ENCODE measurements at places on chromosomes 16 and 17.

DNA sequence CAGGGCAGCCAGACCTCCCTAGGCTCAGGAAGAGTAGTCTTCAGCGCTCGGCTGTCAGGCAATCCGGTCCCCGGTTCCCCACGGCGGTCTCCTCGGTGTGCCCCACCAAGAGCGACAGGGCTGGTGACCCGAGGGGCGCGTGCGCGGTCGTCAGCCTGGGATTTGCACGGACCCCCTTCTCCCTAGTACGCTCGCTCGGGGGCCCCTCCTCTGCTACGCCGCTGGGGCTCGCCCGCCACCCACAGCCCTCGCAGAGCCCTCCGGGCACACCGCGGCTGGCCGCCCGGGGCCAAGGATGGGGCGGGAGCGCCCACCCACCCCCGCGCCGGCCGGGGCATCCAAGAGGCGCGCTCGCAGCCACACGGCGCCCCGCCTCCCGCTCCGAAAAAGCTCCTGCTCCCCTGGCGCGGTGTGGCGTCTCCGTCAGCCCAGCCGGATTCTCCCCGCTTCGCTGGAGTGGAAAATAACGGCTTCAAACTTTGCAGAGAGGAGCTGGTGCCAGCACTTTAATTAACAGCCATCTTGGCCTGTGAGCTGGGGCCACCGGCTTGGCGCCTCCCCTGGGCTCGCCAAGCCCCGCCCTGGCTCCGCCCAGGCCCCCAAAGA, 2.1 kb upstream of the C1QL1 start:
- no peak for DNase-seq

DNA sequence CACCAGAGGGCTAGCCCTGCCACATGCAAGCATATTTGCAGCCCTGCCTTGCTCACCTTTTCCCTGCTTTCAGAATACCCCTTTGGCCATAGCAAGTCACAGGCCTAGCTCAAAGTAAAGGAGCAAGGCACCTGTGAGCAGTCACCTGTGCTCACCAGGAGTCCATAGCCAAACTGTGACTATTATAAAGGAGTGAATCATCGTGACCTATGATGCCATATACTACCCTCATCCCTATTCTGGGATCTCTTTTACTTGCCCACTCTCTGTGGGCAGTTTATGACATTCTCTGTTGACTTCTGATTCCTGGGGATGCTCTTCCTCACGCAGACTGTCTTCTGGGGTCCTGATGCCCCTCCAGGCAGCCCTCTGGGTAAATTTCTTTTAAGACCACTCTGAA, 200.5 kb upstream of the NLRP1 start:
- no peak for DNase-seq

- no peak for DNase-seq
These were observed 192.7 kb upstream of the KCNJ16 start for GRCh38 chr17:69882281-69882680.

DNA sequence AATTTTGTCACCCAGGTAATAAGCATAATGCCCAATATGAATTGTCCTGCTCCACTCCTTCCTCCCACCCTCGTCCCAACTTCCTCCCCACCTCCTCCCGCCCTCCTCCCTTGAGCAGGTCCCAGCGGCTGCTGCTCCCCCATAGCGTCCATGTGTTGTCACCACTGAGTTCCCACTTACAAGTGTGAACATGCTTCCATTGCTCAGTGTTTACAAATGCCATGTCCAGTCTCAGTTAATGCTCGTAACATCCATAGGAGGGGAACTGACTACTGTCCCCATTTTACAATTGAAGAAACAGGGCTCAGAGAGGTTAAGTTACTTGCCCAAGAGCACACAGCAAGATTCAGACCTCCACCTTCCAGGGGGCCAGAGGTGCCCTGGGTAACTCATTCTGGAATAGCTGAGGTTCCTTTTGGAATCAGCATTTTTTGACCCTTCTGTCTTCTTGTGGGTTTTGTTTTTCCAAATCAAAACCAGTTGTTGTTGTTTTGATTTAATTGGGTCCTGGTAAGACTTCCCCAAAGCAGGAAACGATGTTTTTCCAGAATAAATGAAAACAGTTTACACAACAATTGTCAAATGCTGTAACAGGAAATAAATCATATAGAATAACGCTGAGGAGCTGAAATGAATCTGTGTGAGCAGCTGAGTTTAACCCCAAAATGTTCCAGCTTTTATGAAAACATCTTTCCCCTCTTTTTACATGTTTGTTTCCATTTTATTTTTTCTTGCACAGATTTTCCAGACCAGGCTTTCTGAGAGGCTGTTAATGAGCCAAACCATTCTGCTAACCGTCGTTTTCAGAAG, 73.9 kb downstream of the ZDHHC7 start:
- DNase-seq, result no peak

DNA sequence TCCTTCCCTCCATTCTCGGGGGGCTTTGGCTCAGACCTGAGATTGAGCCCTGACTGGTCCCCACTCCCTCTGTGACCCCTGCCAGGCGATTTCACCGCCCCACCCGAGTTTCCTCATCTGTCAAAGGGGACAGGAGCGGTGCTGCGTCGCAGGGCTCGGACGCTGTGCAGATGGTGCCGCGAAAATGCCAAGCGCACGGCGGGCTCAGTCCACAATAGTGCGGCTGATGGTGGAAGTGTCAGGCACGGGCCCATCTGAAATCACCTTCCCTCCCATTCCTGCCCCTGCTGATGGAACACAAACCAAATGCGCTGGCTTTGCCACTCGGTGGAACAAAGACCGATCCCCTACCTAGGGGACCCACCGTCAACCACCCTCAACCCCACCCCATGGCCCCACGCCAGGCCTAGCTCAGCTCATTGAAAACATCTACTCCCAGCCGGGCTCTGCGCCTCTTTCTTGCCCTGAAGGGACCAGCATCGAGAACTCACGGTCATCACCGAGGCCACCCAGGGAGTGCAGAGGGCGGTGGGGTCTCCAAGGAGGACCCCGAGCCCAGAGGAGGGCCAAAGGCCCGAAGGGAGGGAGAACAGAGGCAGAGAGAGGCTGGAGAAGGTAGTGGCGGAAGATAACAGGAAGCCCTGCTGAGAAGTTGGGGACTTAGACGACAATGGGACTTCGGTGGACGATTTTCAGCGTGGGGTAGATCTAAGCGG, 1.4 kb downstream of the CARHSP1 start:
- DNase-seq, result no peak

GRCh38 chr17:28249706-28250105, 69.3 kb upstream of the TMEM97 start:
- no peak for DNase-seq

DNA sequence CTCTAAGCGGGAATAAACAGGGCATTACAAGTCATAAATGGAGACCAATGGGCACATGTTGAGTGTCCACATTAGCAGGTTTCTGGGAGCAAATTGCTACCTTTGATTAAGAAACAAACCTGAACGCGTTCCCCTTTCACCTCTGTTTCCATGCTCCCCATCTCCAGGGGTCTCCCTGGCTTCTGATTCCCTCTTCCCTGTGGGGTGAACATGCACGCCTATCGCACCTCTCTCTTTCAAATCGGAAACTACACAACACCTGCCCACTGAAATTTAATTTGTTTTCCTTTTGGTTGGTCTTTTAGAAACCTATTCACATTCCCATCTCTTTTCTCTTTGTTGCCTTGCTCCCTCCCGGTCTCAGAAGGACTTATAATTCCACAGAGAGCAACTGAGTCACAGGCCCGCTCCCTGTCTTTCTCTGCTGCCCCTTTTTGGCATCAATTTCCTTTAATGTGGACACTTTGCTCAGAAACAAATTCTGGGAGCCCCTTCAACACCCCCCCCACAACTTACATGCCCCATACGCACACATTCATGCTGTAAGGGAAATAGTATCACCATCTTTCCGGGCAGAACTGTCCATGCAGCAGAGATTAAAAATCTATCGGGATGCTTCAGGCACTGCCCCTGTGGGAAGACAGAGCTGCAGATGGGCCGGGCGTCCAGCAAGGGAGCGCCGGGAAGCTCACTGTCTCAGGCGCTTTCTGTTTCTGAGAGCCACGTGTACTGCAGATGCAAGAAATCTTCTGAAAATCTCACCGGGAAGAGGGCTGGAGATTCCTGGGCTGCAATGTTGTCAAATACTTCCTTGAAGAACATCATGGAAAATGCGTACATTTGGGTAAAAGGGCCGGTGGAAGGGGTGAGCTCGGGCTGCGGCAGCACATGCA, 7.2 kb upstream of the FOXF1 start:
- no peak for DNase-seq

- DNase-seq, result no peak
These were observed 69.4 kb upstream of the GCSH start for GRCh38 chr16:81165411-81166097.

DNA sequence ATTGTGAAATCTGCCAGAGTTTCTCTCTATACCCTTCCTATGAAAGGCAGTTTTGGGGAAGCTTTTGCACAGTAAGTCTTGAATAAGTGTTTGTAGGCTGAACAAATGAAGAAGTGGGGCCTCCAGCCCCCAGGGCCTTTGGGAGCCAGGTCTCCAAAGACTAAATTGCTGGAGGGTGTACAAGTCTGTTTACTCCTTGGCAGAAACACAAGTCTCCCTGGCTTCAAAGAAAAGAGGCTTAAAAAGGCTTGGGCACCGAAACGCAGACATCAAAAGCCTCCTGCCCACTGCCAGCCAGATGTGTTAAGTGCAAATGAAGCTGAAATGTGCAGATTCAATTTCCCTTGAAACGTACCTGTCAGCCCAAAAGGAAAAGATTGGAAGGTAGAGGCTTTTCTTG, 146.3 kb downstream of the TMEM132E start:
- DNase-seq, result no peak

DNA sequence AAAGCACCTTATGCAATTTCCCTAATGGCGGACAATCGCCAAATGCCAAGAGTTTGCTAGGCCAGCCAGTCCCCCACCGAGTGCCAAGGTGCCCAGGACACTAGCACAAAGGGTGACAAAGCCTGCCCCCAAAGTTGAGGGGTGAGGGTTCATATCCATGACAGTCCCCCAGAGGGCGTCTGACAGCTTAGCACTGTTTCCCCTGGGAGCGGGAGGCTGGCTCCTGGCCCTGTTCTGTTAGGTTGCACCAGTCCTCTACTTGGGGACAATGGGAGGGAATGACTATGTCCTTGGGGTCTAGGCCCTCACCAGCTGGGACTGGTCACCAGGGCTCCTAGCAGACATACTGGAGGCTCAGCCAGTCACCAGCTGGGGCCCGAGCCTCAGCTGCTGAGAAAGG, 66.9 kb downstream of the MYO18A start:
- no peak for DNase-seq

DNA sequence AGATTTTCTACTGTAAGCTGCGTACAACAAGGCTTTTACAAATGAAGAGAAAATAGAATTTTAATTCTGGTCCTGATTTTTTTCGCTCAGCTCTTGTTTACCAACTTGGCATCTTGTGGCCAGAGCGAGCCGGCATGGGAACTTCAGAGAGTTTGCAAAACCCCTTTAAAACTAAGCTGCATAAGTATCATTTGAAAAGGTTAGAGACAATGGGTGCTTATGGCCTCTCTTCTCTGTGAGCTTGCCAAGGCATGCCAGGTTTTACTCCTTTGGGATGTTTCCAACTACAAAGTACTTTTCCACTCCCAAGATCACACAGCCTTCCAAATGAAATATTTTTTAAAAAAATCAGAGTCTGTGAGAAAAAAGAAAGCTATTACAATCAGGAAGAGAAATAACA, 62.4 kb upstream of the FA2H start:
- DNase-seq, result no peak

All from NCI-H1417 (cell line).